ENCODE measurements at places on chromosomes 2 and 18.

- DNase-seq, result no peak
Observed at GRCh38 chr2:216017365-216017764, 4.0 kb upstream of the MREG start.

DNA sequence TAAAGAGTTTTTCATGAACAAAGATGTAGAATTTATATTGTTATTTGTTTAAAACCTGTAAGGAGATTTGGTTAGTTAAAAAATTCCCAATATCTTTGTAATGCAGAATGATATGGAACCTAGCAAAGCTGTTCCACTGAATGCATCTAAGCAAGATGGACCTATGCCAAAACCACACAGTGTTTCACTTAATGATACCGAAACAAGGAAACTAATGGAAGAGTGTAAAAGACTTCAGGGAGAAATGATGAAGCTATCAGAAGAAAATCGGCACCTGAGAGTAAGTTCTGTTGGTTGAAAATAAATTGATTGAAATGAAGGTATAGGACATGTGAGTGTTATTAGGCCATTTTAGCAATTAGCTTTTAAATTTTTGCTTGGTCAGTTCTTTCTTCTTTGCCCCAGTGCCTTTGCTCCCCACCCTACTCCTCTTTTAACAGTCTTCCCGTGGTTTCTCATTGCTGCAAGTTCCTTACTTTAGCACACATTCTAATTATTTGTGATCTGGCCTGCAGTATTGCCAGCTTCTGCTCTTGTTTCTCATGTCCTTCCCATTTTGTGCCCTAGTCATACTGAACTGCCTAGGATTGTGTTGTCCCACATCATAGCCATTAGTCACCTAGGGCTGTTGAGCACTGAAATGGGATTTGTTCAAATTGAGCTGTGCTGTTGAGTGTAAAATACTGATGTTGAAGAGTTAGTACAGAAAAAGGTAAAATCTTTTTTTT, 36.6 kb downstream of the VAPA start:
- DNase-seq, result peak; percentile 29

GRCh38 chr2:2291500-2292260, 39.4 kb downstream of the MYT1L start:
- DNase-seq, result peak; percentile 12

DNA sequence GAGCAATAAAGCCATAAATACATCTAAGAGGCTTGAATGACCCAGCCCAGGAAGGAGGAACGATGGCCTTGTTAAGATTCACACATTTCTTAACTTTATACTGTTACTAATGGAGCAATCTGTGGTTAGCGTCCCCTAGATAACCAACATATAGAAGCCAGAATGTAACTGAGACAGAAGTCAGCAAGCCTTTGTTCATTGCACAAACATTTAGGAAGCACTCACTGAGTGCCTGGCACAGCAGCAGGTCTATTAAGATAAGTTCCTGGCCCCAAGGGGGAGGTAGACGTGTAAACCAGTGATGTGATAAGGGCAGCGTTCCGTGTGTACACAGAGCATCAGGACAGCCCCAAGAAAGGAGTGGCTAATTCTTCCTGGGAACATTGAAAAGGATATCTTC, 63.6 kb upstream of the ATL2 start:
- DNase-seq, result no peak

- DNase-seq, result no peak
Observed at GRCh38 chr2:239079671-239080294, 231.9 kb downstream of the TWIST2 start.

DNA sequence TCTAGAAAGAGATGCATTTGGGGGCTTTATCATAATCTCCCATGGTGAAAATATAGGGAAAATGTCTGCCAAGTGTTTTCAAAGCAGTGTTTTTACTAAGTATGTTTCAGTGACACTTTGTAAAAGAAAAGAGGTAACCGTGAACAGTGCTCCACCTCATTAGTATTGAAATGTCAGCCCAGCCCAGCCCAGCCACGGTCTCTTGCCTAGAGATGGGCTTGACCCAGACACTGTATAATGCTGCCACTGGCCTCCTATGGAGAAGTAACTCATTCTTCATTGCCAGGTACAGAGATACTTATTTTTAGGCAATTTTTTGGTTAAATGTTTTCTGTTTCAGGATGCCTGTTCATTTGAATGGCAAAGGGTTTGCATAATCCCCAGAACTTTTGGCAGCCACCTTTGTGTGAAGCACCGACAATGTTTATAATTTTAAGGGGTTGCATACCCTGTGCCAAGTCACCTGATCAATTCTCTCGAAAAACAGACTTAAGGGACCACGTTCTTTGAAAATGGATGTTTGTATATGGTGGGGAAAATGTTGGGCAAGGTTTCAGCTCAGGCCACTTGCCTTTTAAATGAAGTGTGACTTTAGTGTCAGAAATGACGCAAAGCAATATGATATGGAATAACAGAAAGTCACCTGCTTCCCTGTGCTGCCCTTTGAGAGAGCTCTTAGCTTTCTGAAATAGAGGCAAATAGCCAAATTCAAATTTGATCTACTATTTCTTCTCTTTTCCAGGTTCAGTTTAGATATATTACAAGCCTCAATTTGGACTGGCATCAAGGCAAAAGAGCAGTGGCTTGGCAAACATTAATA, 314.5 kb upstream of the RGPD4 start:
- peak; percentile 21 for DNase-seq

- no peak for DNase-seq
Observed at GRCh38 chr2:127575185-127575765, 39.8 kb downstream of the MYO7B start.

DNA sequence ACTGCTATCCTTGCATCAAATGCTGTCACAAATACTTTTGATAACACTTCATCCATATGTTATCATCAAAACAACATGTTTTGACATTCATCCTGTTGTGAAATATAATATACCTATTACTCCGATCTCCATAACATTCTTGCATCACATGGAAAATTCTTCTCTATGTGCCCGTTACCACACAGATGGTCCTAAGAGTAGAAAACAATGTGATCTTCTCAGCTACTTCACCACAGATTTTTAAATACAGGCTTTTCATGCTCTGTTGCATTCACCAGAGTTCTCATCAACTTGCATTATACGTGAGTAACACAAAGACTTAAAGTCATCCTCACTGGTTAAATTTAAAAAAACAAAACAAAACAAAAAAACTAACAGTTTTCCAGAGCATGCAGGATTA, 1603.3 kb upstream of the ZEB2 start:
- DNase-seq, result no peak

GRCh38 chr18:31162419-31162793, 250 bp downstream of the DSC1 start:
- DNase-seq, result no peak

Data from muscle of leg (tissue), 16 donors.